Activated gamma-delta T cell treated with Interleukin-2 at 50 U/mL for 16 hours (primary cell): ENCODE measurements at places on chromosomes 12 and 14.

DNA sequence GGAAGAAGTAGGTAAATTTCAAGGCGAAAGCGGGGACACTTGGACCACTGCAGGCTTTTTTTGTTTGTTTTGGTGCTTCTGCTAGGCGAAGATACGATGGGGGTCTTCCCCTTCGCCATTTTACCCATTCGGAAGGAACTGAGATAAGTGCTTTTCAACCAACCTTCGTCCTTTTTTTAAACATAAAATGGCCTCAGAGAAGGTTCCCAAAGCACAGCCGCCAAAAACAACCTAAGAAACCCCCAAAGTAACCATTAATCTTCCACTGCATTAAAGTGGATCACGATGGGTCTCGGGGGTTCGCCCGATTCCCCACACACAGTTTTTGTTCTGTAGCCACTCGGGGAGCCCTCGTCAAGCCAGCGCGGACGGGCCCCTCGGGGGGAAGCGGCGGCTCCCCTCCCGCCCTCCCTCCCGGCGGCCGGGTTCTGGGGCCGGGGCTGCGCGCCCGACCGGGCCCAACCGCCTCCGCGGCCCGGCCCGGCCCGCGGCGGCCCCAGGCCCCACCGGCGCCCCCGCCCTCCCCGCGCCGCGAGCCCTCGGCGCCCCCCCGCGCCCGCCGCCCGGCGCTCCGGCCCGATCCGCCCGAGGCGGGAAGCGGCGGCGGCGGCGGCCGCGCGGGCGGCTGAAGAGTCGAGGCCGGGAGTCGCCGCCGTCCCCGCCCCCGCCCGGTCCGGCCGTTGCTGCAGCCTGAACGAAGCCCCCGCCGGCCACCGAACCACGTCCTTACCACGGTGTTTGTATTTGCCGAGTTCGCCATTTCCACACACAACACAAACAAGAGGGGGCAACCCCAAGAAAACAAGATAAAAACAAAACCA, 790 bp downstream of the GTF2A1 start:
- DNase-seq: peak; percentile 43

- no peak for DNase-seq
Measured at GRCh38 chr14:45947830-45948229, 694.8 kb upstream of the MIS18BP1 start.

GRCh38 chr12:56115329-56115728, 1.1 kb upstream of the RPL41 start:
- no peak for DNase-seq

- no peak for DNase-seq
Measured at GRCh38 chr14:60722107-60722356, 2.1 kb downstream of the SIX4 start.

GRCh38 chr14:24991821-24992220, 58.1 kb downstream of the STXBP6 start:
- no peak for DNase-seq

- DNase-seq: no peak
Measured at GRCh38 chr12:62986844-62987243, 51.9 kb upstream of the PPM1H start.

DNA sequence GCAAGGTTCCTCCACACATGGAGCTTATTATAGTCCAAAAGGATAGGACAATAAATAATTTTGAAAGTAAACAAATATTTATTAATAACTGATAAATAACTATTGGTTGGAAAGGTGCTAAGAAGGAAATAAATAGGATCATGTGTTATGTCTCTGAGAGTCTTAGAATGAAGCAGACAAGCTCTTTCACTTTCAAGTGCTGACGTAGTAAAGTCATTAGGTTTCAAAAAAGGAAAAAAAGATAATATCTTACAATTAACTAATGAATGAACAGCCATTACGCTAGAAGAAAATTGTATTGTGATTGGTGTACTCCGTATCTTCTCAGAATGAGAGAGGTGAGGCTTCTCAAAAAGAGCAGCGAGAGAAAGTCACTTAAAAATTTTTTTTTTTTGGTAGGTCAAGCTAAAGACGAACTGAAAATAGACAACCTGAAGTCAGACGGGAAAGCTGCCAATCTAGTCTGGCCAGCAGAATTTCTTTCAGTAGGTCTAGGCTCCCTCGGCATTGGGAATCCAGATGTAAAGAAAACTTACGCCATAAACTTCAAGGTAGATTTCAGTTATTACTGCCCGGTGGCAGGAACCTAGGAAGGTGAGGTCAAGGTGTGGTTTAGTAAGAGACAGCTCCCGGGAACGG, 583 bp upstream of the LEMD3 start:
- no peak for DNase-seq

GRCh38 chr14:99425272-99425681, 55.4 kb downstream of the SETD3 start:
- DNase-seq: no peak

DNA sequence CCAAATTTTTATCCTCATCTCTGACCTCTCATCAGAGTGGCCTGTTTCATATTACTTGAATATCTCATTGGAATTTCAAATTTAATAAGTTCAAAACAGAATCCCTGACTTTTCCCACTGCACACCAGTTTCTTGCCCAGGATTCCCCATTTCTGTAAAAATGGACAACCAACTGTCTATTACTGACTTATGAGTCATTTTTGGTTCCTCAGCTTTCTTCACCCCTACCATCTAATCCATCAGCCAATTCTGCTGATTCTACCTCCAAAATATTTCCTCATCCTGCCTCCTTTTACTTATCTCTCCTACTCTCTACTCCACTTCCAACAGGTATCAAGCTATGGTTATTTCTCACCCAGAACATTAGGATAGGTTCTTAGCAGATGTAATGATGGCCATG, 44.2 kb downstream of the TMX1 start:
- DNase-seq: no peak

- no peak for DNase-seq
Measured at GRCh38 chr12:84415946-84416345, 496.7 kb downstream of the SLC6A15 start.

GRCh38 chr14:75427126-75427481, 718 bp upstream of the JDP2 start:
- DNase-seq: no peak

DNA sequence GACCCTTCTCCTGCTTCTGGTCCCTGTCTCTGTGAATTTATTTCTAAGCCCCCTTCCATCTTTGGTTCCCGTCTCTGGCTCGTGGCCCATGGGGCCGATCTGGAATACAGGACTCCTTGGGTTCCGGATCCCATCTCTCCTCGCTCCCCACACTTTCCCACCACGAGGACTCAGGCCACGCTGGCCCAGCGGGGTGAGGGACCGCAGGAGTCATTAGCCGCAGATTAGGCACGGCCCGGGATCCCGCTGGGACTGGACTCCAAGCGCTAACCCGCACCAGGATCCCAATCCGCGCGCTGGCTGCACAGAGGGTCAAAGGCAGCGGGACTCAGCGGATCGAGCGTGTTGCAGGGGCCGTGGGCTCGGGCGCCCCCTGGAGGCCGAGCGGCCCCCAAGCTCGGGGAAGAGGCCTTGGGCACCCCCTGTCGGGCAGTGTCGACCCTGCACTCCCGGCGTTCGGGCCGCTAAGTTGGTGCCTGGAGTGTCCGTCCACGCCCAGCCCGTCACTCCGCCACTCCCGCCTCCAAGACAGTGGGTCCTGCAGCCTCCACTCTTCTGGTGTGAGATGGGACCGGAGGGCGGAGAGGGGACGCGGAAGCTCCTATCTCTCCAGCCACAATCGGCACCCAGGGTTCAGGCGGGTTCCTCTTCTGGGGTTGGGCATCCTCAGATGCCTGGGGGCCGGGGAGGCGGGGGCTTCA, 9.5 kb downstream of the SHMT2 start:
- peak; percentile 84 for DNase-seq

DNA sequence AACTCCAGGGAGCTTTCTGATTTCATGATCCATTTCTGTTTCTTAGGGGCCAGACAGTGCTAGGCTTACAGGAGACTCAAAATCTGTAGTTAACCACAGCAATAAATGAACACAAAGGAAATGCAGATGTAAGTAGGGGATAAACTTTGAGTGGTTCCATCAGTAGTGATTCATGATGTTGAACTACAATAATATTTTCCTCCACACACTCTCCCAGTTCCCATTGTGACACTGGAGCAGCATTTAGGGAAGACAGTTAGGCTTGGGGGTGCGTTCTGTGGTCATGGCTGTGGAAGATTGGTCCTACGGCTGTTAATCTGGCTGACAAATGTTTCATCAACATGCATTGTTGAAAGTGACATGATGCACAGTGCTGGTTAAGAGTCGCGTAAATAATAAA, 66.9 kb downstream of the HMGA2 start:
- DNase-seq: no peak

GRCh38 chr12:82408844-82409243, 50.5 kb downstream of the METTL25 start:
- DNase-seq: no peak

- DNase-seq: no peak
Measured at GRCh38 chr14:44783901-44784300, 177.8 kb downstream of the KLHL28 start.

- no peak for DNase-seq
Measured at GRCh38 chr12:100612606-100613005, 39.1 kb downstream of the GAS2L3 start.

- DNase-seq: no peak
Measured at GRCh38 chr12:104598342-104599271, 141.9 kb downstream of the CHST11 start.

DNA sequence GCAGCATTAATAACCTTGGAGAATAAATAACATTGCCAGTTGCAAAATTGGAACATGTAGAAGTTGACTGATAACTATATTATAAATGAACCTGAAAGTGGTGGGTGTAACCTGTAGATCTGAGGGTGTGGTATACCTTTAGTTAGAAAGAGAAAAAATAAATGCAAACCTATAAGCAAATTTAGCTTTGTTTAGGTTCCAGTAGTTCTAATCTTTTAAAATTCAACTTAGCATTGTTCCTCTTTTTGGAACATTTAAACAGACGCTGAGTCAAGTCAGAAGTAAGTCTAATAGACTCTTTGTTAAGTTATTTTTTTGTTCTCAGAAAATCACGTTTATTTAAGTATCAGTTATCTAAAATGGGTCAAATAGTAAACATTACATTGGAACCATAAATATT, 120.0 kb downstream of the DNAI7 start:
- no peak for DNase-seq

- DNase-seq: no peak
Measured at GRCh38 chr14:30657050-30657449, 34.9 kb downstream of the SCFD1 start.

DNA sequence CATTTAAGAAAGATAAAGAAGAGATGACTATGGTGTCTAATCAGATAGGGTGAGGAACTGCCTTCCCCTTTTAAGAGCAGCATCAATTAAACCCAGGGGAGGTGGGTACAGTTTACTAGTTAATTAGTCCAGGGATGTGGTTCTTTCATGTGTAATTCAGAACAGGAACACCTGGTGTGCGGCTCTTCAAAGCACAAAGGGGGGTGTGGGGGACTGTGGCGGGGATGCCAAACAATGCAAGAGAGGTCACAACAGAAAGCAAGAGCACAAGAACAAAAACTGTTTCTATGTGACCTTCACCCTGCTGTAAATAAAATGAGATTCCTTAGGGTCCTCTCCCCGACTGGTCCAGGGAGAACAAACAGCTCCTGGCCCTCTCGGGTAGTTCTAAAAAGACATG, 183.9 kb upstream of the SOX5 start:
- no peak for DNase-seq

DNA sequence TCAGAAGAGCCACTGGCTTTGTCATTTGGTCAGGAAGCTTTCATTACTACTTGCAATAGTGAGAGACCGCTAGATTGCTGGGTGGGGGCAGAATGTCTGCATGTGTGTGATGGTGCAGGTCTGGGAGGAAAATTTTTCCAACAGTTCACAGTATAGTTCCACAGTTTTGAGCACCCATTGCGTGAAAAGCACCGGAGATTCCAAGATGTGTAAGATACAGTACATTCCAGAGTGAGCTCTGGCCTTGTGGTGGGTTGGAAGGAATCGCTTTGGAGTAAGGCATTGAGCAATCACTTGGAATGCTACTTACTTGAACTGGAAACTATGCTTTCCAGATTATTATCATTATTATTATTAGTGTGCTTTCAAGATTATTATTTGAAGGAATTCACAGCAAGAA, 47.6 kb upstream of the FRMD6 start:
- no peak for DNase-seq

DNA sequence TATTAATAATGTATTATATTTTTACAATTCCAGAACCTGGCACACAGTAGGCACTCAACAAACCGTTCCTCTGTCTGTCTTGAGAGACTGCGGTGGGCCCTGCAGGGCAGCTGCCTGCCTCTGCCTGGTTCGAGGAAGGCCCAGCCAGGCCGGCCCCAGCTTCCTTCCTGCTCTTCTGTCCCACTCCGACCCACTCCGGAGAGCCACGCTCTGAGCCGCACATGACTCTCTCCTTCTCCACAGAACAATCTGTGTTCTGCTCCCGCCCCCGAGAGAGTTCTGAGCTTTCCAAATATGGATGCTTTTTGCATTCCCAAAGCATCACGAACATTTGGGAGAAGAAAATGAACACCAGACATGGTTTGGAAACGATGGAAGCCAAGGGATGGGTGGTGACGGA, 57.3 kb downstream of the TTC7B start:
- DNase-seq: no peak

GRCh38 chr14:69317102-69317755, 57.3 kb downstream of the GALNT16 start:
- DNase-seq: no peak

- no peak for DNase-seq
Measured at GRCh38 chr12:1343422-1343821, 251.0 kb downstream of the FBXL14 start.

- no peak for DNase-seq
Measured at GRCh38 chr14:74290415-74290814, 12.3 kb downstream of the ABCD4 start.

GRCh38 chr14:56147449-56147848, 29.2 kb downstream of the PELI2 start:
- DNase-seq: no peak

DNA sequence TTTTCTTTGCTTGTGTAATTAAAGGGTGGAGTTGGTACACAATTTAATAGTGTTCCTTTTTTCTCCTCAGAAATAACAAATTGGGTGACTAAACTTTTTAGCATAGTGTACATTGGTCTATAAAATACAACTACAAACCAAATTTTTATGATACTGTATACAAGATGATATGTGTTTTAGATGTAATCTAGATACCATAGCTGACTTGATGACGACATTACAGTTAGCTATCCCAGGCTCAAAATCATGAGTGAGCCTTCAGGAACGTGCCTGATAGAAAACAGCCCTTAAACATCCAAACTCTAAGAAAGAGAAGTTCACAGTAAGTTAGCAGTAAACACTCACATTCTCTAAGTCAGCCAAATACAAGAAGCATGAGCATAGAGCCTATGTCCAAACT, 99.0 kb upstream of the SSTR1 start:
- no peak for DNase-seq
